Dorsolateral prefrontal cortex (tissue), 122 donors: ENCODE measurements at places on chromosomes 7 and 10. TPM values are rescaled to one million over a fixed set of nuclear protein-coding genes. Genes with fewer than 3 reads are reported as not detected.

KIF11 gene
- total RNA-seq = 1.5 TPM

PRKAR2B gene
- 76.7 TPM for total RNA-seq

TIMM23B gene
- total RNA-seq = 28.7 TPM

CAV2 gene
- 14.7 TPM for total RNA-seq

ABCC2 gene
- total RNA-seq = 0.98 TPM

TMEM229A gene
- 7.9 TPM for total RNA-seq

CPXM2 gene
- 3.8 TPM for total RNA-seq

RBP3 gene
- total RNA-seq = not detected

CCDC126 gene
- total RNA-seq = 14.2 TPM
